ENCODE measurements at places on chromosomes 16 and 17.

DNA sequence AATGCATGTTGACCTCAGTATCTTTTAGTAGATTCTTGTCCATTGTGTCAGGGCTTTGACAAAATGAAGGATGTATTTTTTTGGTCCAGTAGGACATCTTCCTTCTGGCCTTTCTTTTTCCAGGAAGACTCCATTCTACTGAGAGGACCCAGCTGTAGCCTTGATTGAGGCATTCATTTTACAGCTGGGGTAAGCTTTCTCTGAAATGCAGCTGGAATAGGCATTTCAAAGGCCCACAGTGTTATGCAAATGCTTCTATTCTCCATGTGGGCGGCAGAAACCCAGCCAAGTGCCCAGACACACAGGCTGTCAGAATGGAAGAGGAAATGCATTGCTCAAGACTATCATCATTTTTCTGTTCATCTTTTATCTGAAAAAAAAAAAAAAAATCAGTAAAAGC is 629.0 kb upstream of the CDH8 start:
- no peak for DNase-seq

DNA sequence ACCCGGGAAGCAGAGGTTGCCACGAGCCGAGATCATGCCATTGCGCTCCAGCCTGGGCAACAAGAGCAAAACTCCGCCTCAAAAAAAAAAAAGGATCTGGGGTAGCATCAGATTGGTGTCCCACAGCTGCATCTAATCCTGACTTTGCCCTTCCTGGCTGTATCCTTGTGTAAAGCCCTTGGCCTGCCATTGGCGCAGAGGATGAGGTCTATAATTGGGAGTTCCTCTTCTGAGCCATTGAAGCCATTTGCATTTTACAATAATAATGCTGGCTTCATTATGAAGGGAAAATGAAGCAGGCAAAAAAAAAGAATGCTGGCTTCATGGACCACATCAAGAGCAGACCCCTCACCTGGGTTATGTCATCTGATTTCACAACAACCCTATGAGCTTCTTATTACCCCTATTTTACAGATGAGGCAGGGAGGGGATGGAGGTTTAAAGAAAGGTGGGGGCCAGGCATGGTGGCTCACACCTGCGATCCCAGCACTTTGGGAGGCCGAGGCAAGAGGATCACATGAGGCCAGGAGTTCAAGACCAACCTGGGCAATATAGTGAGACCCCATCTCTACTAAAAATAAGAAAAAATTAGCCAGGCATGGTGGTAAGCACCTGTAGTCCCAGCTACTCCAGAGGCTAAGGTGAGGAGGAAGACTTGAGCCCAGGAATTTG is 1.2 kb upstream of the LITAFD start:
- DNase-seq: no peak

DNA sequence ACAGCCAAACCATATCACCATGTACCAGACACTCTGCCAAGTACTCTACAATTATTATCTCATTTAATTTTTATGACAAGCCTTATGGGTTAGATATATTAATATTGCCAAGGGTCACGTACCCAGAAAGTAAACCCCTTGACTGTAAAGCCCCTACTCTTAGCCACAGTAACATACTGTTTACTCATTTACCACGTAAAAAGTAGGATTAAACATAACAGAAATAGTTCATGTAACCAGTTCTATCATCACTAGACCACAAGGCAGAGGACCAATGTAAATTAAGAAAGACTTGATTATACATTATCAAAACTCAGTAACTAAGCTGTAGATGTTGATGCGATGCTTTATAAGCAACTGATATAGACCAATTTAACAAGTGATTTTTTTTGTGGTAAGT is 101.5 kb upstream of the CNTNAP4 start:
- DNase-seq: no peak

- DNase-seq: no peak
Measured at GRCh38 chr16:11619327-11619851, 32.7 kb upstream of the LITAF start.

- DNase-seq: no peak
Measured at GRCh38 chr17:55198690-55199370, 65.9 kb upstream of the HLF start.

DNA sequence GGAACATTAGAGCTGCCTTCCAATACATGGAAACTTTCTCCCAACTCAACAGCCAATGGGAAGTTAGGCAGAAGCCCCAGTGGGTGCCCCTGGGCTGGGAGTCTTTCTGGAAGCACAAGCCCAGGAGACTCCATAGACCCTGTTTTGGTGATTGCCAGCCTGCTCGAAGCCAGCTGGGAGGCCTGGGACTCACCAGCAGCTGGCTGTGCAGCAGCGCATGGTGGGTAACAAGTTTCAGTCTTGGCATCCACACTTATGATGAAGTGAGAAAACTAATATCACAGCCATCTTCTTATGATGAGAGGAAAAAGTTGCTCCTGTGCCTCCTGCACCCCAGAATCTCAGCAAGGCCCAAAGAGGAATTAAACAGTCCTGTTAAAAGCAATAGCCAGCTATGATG is 522.5 kb upstream of the CDH5 start:
- no peak for DNase-seq

DNA sequence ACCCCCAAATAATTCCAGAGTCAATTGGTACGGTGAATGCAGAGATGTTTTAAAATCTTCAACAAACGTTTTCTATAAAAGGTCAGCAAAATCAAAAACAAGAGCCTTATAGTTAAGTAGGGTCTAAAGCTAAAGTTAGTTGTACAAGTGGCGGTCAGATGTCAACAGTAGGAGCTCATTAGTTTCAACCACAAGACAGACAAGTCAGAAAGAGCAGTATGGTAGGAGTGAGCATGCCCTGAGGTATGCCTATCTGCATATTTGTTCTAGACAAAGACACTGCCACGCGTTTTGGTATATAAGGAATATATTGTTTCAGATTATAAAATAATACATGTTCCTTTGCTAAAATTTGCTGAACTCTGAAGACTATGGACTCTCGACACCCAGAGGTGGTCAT is 431.5 kb upstream of the KIF2B start:
- no peak for DNase-seq

GRCh38 chr16:8831871-8832716 is 34.5 kb downstream of the PMM2 start:
- no peak for DNase-seq

DNA sequence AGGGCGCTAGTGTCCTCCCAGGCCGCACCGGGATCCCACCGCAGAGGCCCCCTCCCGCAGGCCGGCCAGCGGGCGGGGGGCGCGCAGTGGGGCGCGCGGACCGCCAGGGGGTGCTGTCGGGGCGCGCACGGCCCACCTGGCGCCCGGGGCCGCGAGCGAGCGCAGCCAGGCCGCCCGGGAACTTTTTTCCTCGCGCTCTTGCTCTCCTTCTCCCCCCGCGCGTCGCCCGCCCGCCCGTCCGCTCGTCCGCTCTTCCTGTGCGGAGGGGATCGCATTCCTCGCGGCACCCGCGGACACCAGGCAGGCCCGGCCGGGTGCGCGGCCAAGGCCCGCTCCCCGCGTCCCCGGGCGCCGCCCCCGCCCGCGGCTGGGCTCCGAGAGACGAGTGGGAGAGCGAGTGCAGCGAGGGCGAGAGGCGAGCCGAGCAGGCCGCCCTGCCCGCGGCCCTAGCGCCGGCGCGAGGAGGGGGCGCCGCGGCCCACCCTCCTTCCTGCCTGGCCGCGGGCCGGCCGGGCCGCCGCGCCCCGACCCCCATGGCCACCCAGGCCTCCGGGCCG is at the start of gene RAI1:
Gene RAI1 (plus strand): TSS at position 272 of the 557 bp plus-strand sequence. CDS start 111,491 bp downstream, outside the sequence.
- DNase-seq: peak; percentile 58

DNA sequence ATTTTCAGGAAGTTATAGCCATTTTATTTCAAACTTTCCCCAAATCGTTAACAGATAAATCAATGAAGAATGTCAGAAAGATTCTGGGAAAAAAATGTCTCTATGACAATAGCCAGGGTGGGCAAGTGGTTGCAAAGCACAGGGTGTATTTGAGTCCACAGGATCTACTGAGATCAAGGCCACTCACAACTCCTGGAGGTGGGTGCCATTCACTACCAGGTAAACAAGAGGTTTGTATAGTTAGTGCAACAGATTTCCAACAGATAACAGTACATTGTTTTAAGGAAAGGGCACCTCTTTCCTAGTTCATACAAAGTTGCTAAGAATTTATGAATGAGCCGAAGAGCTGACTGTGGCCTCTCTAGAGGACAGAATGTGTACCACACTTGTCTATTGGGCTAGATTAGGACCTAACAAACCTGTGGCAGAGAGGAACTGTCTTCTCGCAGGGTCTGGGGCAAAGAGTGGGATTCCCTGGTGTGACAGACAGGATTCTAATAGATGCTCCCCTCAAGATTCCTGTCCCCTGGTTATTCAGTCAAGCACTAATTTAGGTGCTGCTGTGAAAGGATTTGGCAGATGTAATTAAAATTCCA is 52.0 kb upstream of the ZNF629 start:
- no peak for DNase-seq

- DNase-seq: peak; percentile 82
Measured at GRCh38 chr17:51435641-51436091, 175.3 kb downstream of the UTP18 start.

- no peak for DNase-seq
Measured at GRCh38 chr16:6644916-6645315, 687.7 kb upstream of the RBFOX1 start.

DNA sequence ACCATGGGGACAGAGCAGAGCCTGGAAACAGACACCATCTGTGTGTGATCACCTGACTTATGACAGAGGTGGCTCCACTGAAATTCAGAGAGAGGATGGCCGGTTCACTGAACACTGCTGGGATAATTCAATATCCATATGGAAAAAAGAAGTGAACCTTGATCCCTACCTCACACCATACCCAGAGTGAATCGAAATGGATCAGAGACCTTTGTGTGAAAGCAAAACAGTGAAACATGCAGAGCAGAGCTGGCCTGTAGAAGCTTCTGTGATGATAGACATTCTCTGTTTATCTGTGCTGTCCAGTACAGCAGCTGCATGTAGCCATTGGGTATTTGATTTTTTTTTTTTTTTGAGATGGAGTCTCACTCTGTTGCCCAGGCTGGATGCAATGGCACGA is 20.3 kb downstream of the ADCY7 start:
- no peak for DNase-seq

DNA sequence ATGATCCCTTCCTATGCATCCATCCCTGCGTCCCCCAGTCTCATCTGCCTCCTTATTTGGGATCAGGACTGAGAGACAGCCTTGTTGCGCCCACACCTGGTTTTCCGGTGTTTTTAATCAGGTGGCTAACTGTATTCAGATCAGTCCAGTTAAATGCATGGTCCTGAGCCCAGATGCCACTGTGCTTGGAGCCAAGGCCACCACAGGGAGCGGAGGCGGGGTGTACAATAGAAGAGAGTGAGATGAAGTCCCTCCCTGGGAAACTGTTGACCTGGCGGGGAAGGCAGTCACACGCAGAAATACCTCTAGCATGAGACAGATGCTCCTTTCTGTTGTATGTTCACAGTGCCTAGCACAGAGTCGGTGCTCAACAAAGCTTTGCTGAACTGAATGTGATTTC is 6.3 kb downstream of the RCVRN start:
- DNase-seq: no peak

DNA sequence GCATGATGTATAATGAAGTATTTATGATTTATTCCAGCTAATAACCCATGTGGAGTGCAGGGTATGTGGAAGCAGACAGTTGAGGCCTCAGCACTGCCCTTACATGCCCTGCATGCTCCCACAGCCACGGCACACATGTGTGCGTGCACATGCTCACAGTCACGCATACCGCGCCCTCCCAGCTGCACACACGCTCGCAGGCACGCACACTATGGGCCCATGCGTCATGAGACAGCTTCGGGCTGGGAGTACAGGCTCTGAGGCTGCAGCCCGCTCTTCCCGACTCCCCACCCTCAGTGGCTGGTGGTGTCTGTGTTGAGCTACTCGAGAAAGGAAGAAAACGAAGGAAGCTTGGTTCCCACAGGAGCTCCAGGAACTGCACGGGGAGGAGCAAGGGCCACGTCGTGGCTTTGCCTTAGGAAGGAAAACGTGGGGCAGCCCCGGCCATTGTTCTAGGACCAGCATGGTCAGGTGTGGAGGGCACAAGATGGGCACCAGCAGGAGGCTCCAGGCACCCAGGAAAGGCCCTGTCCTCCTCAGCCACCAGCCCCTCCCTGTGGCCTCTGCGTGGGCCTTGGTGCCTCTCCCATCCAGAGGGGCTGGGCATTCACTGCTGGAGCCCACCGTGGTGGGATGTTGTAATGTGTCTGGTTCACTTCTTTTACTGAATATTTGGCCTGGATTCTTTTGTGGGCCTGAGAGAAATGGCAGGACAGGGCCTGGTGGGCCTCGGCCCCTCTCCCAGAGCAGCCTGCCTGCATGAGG is 27.5 kb upstream of the CDH15 start:
- DNase-seq: no peak

DNA sequence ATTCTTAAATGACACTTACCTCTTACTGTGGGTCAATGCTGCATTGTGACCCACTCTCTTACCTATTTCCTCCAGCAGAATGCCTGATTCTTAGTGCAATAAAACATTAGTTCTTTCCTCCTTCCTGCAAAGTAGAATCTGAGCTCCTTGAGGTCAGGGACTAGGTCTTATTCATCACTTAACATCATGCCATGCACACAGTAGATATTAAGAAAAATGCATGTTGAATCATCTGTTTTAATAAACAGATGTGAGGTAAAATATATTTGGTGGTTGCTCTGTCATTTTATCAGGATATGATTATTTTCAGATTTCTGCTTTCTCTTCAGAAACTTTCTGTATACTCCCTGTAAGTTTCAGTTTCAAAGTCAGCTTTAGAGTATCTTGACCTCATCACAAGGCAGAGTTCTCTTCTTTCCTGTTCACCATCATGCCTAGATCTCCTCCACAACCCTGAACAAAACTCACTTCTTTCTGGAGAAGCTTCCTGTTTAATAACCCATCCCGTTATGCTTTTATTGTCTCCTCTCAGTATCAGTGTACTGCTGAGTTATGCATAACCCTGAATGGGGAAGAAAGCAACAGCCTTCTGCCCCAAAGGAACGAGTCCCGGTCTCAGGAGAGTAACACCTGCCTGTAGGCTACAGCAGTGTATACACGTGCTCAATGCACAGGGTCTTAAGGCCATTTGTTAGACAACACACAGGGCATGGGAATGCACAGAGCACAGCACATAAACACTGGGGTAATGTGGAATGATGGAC is 30.3 kb upstream of the SUPT4H1 start:
- no peak for DNase-seq

DNA sequence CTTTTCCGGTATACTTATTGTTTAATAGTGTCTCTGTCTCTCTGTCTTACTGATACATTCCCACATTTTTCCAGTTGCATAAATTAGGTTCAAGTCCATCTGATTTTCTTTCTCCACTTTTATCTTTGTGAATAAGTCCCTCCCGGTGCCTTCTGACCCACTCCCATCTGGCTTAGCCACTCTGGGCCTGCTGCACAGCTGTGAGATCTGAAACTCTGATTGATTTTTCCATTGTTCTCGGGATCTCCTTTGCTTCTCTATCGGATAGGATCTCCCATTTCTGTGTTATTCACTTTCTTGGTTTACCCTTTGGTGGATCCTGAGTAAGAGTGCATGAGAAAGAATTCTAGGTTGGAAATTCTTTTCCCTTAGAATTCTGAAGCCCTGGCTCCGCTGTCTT is 8.6 kb downstream of the UTP4 start:
- DNase-seq: no peak

GRCh38 chr17:40447806-40448205 is 4.6 kb downstream of the IGFBP4 start:
- DNase-seq: no peak

All from COR-L47 (cell line).